ENCODE measurements at places on chromosomes 4 and X. TPM values are rescaled to one million over a fixed set of nuclear protein-coding genes. Genes with fewer than 3 reads are reported as not detected.
A peak's percentile ranks its signal among the peaks of the same experiment; 100 is the strongest.

- H3K4me3 ChIP-seq, result no peak overlapping the region
- H3K27me3 ChIP-seq, result no peaks in the 10 kb centered on the region
- no peak for DNase-seq
Observed at GRCh38 chr4:176729489-176729888, 63.2 kb downstream of the VEGFC start.

Gene RXFP1
- total RNA-seq, result 0.49 TPM

GRCh38 chrX:130771648-130772047 is 131.4 kb downstream of the ENOX2 start:
- no peak for DNase-seq
- no peaks in the 10 kb centered on the region for H3K36me3 ChIP-seq
- H3K4me1 ChIP-seq, result no peaks in the 10 kb centered on the region
- no peaks in the 10 kb centered on the region for H3K27me3 ChIP-seq
- no peak overlapping the region for H3K27ac ChIP-seq

DNA sequence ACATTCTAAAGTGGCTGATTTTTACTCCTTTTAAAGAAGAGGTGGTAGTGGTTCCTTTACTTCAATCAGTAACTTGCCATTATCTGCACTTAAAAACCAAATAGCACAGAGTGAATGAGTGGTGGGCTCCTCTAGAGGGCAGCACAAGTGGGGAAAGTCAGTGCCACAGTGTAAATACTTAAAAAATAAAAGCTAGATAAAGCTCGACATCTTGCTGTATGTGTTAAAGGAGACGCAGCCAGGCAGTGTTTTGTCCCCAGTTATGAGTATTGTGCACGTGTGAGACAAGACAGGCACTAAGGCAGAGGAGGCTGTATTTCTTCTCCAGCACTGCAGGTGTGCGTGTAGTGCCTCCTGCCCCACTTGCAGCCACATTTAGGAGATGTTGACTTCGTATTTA is 24.6 kb downstream of the NAP1L5 start:
- DNase-seq, result peak; percentile 19
- H3K27me3 ChIP-seq, result no peaks in the 10 kb centered on the region
- no peaks in the 10 kb centered on the region for H3K36me3 ChIP-seq
- H3K27ac ChIP-seq, result no peak overlapping the region

Gene GAGE12E
- not detected for total RNA-seq

GRCh38 chr4:25687773-25688172 is 32.1 kb downstream of the SLC34A2 start:
- H3K27me3 ChIP-seq, result no peaks in the 10 kb centered on the region
- H3K4me3 ChIP-seq, result no peak overlapping the region
- no peak overlapping the region for H3K27ac ChIP-seq
- no peak for DNase-seq

DNA sequence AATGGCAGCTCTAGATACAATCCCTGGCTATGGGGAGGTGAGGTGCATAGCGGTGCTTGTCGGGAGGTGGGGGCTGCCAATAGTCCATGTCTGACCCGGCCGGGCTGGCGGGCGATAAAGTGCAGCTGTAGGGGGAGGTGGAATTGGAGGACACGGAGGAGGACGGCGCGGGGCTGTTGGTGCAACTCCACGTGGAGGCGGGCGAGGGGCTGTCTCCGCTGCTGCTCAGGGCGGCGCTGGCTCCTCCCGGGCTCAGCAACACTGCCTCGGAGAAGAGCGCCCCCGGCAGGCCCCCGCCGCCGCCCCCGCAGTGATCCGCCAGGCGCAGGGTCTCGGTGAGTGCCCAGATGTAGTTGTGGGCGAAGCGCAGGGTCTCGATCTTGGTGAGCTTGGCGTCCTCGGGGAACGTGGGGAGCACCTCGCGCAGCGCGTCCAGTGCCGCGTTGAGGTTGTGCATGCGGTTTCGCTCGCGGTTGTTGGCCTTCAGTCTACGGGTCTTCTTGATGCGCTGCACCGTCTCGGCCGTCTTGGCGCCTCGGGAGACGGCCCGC is 1.3 kb downstream of the NEUROG2 start:
- no peak overlapping the region for H3K4me3 ChIP-seq
- peaks cover 70% of the 10 kb centered on the region for H3K27me3 ChIP-seq
- no peaks in the 10 kb centered on the region for H3K36me3 ChIP-seq
- no peak for DNase-seq
- peaks cover 32% of the 10 kb centered on the region for H3K4me1 ChIP-seq

Gene WAS
- 1.4 TPM for total RNA-seq

Gene TCEANC
- 8.6 TPM for total RNA-seq
